ENCODE measurements at places on chromosomes 11 and 22. TPM values are rescaled to one million over a fixed set of nuclear protein-coding genes. Genes with fewer than 3 reads are reported as not detected.
A peak's percentile ranks its signal among the peaks of the same experiment; 100 is the strongest.

- DNase-seq = no peak
These were observed 22.2 kb downstream of the RRAS2 start for GRCh38 chr11:14336507-14337503.

- no peak for DNase-seq
These were observed 189.7 kb downstream of the MIAT start for GRCh38 chr22:26847046-26847445.

GRCh38 chr11:56876621-56877275 lies 112.0 kb upstream of the OR5AK2 start:
- DNase-seq = no peak

- no peak for DNase-seq
These were observed 60.5 kb downstream of the IGLL1 start for GRCh38 chr22:23519442-23520157.

Gene GGTLC2
- not detected for total RNA-seq

GRCh38 chr22:27381960-27382742 lies 419.4 kb downstream of the MN1 start:
- peak; percentile 4 for DNase-seq

- DNase-seq = no peak
These were observed 566.2 kb downstream of the MIAT start for GRCh38 chr22:27223317-27224177.

DNA sequence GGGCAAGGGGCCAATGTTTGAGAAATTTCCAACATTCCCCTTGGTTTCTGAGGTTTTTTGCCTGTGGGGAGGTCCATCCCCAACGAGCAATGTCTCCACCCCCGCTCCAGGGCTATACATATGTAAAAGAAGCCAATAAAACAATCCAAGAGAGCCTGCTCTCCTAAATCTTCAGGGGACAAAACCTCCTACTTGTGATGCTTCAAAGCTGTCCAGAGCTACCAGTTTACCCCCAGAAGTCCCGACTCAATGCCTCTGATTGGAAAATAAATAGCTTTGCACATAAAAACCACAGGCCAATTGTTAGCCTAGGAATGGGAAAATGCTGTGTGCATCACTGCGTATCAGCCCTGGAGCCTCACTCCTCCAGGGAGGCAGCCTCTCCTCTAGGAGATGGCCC lies 66.0 kb upstream of the PAX6 start:
- DNase-seq = no peak

DNA sequence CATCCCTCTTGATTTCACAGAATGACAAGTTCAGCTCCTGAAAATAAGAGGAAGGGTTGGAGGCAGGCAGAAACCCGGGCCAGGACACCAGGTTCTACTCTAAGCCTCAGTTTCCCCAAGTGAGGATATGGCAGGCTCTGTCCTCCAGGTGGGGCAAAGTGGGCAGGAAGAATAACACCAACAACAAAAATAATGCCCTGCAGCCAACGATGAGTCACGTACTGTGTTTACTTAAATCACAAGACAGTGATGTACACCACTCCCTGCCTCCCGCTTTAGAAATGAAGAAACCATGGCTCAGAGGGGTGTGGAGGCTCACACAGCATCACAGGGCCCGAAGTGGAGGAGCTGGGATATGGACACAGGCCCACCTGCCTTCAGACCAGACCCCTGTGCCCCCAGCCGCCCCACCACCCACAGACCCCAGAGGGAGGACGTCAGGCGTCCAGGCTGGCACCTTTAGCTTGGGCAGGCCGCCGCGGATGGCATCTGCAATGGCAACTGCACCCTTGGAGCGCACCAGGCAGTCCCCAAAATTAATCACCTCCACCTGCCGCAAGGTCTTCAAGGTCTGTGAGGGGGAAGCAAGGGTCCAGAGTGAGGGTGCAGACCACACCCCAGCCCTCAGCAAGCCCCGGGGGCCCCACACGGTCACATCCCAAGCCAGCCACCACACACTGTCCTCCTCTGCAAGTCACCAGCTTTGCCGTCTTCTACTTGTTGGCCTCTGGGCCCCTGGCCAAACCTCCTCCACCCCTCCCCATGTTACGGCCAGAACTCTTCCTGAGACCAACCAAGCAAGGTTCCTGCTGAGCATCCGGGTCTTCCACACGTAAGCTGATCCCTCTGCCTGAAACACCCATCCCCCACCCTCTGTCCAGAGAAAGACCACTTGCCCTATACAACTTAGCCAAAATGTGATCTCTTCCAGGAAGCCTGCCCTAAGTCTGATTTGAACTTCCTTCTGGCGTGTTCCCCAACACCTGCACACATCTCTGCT lies 15.8 kb upstream of the CHADL start:
- DNase-seq = no peak

Gene OR8K1
- not detected for total RNA-seq

- no peak for DNase-seq
These were observed 49.8 kb downstream of the NAT10 start for GRCh38 chr11:34155057-34155756.

GRCh38 chr22:20058989-20059770 lies 20.9 kb upstream of the DGCR8 start:
- DNase-seq = no peak

Gene ACRV1
- not detected for total RNA-seq

Gene PDGFD
- 37.6 TPM for total RNA-seq

Gene GUCY1A2
- 3.2 TPM for total RNA-seq

Gene VPREB1
- not detected for total RNA-seq

GRCh38 chr11:5618807-5619206 lies 6.0 kb upstream of the TRIM34 start:
- no peak for DNase-seq

DNA sequence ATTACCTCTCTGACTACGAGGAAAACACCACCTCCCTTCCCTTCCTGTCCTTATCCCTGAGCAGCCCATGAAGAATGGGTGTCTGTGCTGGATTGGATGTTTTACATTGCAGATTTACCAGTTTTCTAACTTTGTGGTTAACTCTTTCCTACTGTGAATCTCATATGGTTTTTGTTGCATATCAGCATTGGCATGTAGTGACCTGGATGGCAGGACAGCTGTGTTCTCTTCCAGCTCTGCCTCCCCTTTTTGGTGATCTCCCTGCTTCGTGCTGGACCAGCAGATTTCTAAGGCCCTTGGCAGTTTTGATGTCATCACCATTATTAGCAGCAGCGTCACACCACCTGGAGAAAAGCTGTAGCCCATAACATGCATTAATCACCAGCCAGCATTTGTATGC lies 26.7 kb downstream of the OR6Q1 start:
- no peak for DNase-seq

Gene CYB5R2
- total RNA-seq = 8.1 TPM

DNA sequence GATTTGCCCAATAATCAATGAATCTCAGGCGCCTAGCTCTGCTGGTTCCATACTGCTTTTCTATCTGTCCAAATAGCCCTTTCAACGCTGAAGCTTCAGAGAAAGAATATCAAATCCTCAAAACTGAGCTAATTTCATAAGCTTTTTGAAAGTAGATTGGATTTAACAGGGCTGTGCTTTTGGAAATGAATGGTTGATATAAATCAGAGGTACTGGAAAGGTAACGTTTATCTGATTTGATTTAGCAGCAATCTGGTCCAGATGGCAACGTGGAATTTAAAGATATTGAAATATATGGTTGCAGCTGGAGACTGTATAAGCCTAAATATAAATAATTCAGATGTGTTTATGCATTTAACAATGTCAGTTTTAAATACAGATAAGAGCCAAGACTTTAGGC lies 229.5 kb upstream of the MPPED2 start:
- no peak for DNase-seq

GRCh38 chr11:1335811-1336761 lies 26.7 kb upstream of the TOLLIP start:
- DNase-seq = peak; percentile 56

Gene RBMXL2
- not detected for total RNA-seq

GRCh38 chr11:78045851-78046485 lies 17.7 kb upstream of the THRSP start:
- DNase-seq = peak; percentile 83

- no peak for DNase-seq
These were observed 17.2 kb downstream of the TESMIN start for GRCh38 chr11:68734111-68734510.

DNA sequence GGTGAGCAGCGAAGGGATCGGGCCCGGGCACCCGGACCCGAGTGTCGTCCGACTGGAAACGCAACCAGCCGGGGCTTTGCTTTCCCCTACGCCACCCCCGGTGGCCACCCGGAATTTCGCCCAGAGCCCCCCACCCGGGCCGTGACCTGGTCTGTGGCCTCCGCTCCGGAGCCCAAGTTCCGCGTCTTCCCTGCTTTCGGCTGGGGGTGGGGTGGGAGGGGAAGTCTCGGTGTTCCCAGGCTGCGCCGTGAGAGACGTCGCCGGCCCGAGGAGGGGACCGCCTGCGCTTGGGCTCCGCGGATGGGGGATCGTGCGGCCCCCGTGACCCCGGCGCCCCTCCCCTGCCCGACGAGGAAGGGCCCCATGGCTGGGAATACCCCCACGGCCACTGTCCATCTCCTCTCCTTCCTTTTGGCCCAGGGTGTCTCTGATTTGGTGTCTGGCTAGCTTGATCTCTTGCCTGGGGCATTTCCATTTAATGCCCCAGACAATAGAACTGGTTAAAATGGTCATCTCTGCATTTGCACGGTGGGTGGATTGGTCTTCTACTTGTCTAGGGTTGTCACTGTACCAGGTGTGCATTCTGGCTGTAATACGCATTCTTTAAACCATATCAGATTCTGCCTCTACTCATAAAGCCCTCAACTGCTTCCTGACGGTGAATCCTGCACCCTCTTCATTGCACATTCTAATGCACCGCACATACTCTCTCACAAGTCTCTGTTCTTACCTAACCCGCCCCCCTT lies 789 bp downstream of the SIK2 start:
- DNase-seq = peak; percentile 28

Gene SCUBE1
- total RNA-seq = 1.7 TPM

Gene KLHL35
- total RNA-seq = 1.4 TPM

DNA sequence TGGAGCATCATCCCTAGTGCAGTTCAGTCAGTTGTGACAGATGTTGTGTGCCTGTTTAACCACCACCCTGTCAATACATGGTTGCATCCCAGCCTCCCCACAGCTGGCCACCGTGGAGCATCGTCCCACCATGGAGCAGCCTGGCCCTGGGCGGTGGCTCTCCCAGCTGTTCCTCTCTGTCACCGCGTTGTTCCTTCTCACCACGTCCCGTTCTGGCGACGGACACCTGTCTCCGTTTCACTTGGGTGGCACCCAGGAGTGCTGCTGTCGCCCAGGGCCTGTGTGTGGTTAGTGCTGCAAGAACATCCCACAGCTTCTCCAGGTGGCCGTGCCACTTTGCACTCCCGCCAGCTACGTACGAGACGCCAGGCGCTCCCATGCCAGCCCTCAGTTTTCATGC lies 26.5 kb downstream of the MUC6 start:
- no peak for DNase-seq

GRCh38 chr11:118000067-118000849 lies 14.1 kb downstream of the IL10RA start:
- no peak for DNase-seq

Gene TMEM41B
- 47.7 TPM for total RNA-seq

DNA sequence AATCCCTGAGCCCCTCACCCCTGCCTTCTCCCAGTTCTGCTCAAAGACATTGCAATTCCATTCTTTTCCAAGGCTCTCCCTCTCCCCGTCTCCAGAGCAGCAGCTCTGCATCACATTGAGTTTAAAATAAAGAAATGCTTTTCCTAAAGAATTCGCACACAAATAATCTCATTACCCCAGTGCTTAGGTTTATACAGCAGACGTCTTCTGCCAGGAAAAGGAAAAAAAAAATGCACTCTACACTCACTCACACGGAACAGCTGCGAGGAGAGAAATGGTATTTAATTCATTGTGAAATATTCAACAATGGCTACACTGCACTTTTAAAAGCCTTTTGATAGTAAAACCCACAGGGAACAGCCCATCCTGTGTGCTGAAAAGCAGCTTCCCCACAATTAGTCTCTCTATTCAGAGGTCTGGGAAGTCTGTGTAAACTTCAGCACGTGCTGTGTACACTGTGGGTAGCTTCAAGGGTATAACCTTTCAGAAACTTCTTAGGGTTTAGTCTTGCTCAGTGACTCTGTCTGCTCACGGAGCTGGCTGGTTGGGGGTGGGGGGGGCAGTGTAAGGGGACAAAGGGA lies 42.8 kb downstream of the ETS1 start:
- no peak for DNase-seq

DNA sequence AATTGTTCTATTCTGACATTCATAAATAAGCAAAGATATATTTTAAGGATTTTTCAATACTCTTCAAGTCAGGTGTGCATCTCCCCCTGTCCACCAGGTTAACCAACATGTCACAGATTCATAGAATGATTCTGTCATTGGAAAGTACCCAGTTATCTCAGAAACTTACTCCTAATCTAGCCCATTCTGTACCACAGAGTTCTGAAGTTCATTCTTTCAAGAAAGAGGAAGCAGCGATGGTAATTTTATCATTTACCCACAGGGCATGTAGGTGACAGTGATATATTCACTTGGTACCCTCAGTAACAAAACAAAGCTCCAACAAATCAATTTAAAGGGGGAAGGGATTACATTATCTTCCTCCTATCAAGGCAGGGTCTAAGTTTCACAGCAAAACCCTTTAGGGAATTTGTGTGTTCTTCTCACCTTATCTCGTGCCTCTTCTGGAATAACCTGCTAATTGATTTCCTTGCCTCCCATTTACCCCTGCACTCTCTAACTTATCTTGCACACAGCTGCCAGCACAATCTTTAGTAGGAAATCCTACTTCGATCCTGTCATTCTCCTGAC lies 19.0 kb upstream of the MPPED2 start:
- no peak for DNase-seq

Gene OR51B5
- 0.37 TPM for total RNA-seq

- no peak for DNase-seq
These were observed 628 bp upstream of the CRYBB1 start for GRCh38 chr22:26618455-26618854.

GRCh38 chr22:21791635-21792625 lies 56.3 kb upstream of the YPEL1 start:
- DNase-seq = no peak

Gene LIF
- total RNA-seq = 17.8 TPM

Gene TLCD5
- 9.8 TPM for total RNA-seq

- no peak for DNase-seq
These were observed 1.6 kb downstream of the PAX6 start for GRCh38 chr11:31809541-31809856.

DNA sequence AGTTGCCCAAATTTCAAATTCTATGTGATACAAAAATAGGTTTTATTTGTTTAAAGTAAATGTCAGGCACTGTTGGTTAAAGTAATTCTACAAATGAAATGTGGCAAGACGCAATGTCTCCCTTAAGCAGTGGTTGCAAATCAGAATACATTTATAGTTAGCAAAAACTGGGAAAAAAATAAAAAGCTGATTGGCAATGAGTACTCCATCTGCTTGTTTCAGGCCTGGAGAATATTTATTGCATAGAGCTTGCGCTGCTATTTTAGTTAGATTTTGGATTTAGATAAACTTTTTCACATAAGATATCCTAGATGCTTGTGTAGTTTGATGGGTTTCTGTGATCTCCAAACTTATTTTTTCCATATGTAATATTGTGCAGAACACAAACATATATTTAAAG lies 224.0 kb upstream of the MPPED2 start:
- DNase-seq = no peak

Gene MS4A4E
- 3.5 TPM for total RNA-seq

GRCh38 chr11:128660947-128661346 lies 32.9 kb upstream of the FLI1 start:
- DNase-seq = no peak

Gene TEX12
- not detected for total RNA-seq

All from mucosa of gallbladder (tissue), 1 donor.